Motor neuron (in vitro differentiated cells): ENCODE measurements at places on chromosomes 12 and 14. TPM values are rescaled to one million over a fixed set of nuclear protein-coding genes. Genes with fewer than 3 reads are reported as not detected.

The AQP6 gene
- total RNA-seq, result 0.23 and 0.31 TPM in 2 replicates

The RBP5 gene
- 0.93 and 1.4 TPM in 2 replicates for total RNA-seq

The PDZRN4 gene
- total RNA-seq, result 0.11 and 0.20 TPM in 2 replicates

- no peak for ATAC-seq
Observed at GRCh38 chr12:58651850-58652249, 268.5 kb downstream of the LRIG3 start.

GRCh38 chr12:67759829-67760228, 111.3 kb downstream of the DYRK2 start:
- ATAC-seq, result no peak

- ATAC-seq, result no peak
Observed at GRCh38 chr12:26443309-26443708, 247.9 kb downstream of the SSPN start.

DNA sequence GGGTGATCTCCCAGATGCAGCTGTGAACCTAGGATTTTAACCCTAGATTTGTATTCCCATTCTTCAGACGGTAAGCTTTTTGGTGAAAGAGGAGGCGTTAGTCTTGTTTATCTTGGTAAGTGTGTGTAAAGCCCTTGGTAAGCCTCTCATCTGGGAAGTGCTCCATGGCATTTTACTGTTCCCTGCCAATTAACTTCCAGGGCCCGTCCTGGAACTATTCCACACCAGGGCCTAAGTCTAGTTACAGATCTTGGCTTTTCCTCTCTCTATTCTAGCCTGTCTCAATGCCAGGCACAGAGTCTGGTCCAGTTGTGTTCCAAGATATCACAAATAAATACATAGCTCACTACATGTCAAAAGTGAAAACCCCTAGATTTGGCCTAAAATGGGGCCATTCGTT, 42.4 kb downstream of the YEATS4 start:
- ATAC-seq, result no peak

DNA sequence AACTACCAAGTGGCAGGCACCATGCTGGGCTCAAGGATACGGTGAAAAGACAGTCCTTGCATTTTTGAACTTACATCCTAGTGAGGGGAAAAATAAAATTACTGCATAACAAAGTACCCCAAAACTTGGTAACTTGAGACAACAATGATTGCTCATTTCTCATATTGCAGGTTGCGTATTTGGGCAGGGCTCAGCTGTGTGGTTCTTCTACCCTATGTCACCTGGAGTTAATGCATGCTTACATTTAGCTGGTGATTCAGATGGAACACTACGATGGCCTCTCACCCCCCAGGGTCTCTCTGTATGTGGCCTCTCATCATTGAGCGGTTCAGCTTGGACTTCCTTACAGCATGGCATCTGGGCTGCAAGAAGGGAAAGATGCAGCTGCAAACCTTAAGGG, 60.7 kb upstream of the RBM19 start:
- no peak for ATAC-seq

GRCh38 chr12:108751821-108752220, 20.5 kb upstream of the CORO1C start:
- ATAC-seq, result no peak
